ENCODE measurements at places on chromosomes 3 and 15.

DNA sequence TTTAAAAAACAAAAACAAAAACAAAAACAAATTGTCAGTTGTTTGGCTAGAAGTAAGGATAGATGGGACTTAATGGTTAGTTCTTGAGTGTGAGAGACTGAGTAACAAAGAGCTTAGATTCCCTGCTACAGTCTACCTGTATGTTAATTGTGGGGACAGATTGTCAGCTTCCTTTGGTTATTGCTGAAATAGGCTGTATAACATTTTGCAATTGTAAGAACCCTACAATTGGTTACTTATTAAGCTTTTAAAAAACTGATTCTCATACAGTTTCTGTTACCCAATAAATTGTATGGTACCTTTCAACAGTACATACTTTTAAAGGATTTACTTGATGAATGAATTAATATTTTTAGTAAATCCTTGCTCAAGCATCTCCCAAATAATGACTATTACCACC is 35.3 kb downstream of the CLASP2 start:
- DNase-seq, result no peak

DNA sequence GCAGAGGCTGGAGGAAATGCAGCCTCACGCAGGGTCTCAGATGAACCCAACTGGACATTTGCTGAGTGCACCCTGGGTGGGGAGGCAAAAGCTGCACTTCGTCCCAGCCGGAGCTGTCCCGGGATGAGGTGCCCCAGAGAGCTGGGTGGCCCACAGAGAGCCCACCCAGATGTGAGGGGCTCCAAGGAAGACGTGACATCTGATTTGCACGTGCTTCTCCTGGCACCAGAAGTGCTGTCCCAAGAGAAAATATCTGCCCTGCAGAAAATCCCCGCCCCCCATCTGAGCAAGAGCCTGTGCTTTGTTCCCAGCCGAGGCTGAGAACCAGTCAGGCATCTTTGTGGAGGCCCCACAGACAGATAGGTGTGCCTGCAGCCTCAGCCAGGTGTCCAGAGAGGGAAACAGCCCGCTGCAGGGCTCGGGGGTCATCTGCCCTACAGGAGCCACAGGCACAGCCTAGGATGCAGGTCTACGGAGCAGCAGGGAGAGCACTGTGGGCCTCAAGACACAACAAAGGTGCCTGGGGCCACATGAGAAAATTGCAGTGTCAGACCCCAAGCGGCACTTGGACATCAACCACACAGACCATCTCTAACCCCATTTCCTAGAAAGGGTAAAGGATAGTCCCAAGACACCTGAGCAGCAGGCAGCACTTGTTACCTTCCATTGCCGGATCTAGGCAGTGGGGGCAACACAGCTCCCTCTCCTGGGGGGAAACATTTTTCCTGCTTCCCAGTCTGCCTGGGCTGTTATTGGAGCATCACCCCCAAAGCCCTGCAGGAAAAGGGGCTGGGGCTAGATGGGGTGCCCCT is 5.8 kb downstream of the TMIE start:
- no peak for DNase-seq

- DNase-seq, result peak; percentile 98
These were observed 45.2 kb upstream of the NR2F2 start for GRCh38 chr15:96285305-96285704.

- no peak for DNase-seq
These were observed 19.3 kb downstream of the CPOX start for GRCh38 chr3:98574132-98574531.

- DNase-seq, result no peak
These were observed 19.5 kb downstream of the PSTPIP1 start for GRCh38 chr15:77014132-77015081.

- no peak for DNase-seq
These were observed 164.8 kb upstream of the NDN start for GRCh38 chr15:23851921-23852320.

- DNase-seq, result no peak
These were observed 474.6 kb upstream of the TPRG1 start for GRCh38 chr3:188697127-188697526.

GRCh38 chr3:121736112-121736511 is 13.4 kb downstream of the GOLGB1 start:
- DNase-seq, result no peak

- no peak for DNase-seq
These were observed 49.7 kb downstream of the CCK start for GRCh38 chr3:42216302-42216701.

GRCh38 chr15:55518641-55519040 is 10.6 kb upstream of the DNAAF4 start:
- DNase-seq, result no peak
